ENCODE measurements at places on chromosomes 3 and 15.
A peak's percentile ranks its signal among the peaks of the same experiment; 100 is the strongest.

- no peak for DNase-seq
Observed at GRCh38 chr3:87233805-87234204, 6.7 kb downstream of the CHMP2B start.

GRCh38 chr3:35440826-35441225, 198.5 kb upstream of the ARPP21 start:
- no peak for DNase-seq

DNA sequence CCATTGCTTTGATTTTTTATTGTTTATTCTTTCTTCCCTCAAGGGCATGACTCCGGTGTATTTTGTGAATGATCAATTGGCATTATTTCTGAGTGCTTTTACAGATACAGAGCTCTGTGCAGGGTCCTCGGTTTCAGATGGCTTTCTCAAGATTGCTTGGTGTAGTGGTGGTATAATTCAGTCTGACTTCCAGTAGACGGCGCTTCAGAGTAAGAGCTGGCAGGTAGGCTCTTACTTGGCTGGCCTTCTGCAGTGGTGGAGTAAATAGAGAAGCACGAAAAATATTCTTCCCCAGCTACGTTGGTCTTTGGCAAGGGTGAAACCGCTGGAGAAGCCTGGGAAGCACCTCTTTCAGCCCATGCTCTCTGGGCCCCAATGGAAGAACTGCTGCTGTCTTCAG, 723.0 kb upstream of the BCHE start:
- no peak for DNase-seq

- no peak for DNase-seq
Observed at GRCh38 chr3:155494332-155494731, 200.8 kb upstream of the STRIT1 start.

GRCh38 chr15:100107606-100108225, 234.1 kb downstream of the ADAMTS17 start:
- no peak for DNase-seq

DNA sequence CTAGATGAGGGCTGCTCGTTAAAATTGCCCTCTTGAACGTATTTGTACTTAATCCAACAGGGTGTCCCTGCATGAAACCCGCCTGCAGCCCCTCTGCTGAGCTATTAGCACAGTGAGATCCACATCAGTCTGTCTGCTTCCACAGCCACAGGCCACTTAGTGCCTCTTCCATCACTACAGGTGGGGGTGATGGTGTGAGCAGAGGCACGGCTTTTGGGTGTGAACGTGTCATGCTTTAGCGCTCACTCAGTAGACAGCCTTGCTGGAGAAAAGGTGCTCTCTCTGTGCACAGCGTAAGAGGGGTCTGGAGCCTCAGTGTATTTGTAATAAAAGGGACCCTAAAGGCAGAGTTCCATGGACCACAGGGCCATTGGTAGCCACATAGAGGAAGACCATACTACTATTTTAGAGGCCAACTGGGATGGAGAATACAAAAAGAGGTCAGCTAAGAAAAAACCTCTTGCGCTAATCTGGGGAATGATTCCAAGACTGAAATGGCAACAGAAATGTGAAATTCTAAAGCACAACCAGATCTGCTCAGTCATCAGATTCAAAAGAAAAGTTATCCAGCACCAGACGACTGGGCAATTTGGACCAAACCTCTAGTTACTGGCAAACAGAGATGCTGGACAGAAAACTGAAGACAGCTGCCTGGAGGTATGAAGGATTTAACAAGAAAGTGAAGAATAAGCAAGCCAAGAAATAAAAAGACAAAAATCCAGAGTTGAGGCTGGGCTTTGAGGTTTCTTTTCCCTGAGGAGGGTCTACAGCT, 120.2 kb downstream of the ATP10A start:
- no peak for DNase-seq

DNA sequence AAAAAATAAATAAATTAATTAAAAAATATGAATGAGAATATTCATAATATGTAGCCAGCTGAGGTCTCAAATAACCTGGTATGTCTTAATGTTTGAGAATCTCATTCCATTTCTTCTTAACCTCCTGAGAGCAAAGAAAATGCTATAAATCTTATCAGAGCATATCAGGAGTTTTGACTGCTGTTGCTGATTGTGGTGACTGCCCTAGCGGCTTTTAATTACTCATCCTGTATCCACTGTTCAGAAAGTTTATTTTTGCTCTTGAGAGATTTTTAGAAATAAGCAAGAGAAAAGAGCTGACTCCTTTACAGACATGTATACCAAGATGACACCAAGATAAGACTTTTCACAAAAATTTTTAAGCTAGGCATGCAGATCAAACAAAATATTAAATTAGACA, 454.8 kb upstream of the CBLB start:
- DNase-seq: no peak

- no peak for DNase-seq
Observed at GRCh38 chr3:100440895-100441294, 39.6 kb downstream of the LNP1 start.

DNA sequence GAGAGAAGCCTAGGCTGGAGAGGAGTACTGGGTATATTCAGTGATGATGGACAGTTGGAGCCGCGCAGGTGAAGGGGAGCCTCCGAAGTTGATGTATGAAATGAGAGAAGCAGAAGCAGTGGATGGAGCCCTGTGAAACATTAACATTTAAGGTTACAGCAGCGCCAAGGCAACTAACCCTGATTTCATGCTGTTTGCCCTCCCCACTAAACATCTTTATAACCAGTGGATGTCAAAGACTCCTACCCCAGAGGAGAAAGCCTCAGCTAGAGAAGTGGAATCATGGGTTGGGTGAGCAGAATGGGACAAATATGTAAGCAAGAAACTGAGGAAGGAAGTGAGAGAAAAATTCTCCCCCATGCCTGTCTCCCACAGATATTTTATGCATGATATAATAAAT, 92.0 kb upstream of the NMNAT3 start:
- no peak for DNase-seq

- DNase-seq: no peak
Observed at GRCh38 chr15:81889485-81889881, 156.3 kb downstream of the MEX3B start.

GRCh38 chr3:13358643-13359042, 61.5 kb downstream of the NUP210 start:
- DNase-seq: no peak

DNA sequence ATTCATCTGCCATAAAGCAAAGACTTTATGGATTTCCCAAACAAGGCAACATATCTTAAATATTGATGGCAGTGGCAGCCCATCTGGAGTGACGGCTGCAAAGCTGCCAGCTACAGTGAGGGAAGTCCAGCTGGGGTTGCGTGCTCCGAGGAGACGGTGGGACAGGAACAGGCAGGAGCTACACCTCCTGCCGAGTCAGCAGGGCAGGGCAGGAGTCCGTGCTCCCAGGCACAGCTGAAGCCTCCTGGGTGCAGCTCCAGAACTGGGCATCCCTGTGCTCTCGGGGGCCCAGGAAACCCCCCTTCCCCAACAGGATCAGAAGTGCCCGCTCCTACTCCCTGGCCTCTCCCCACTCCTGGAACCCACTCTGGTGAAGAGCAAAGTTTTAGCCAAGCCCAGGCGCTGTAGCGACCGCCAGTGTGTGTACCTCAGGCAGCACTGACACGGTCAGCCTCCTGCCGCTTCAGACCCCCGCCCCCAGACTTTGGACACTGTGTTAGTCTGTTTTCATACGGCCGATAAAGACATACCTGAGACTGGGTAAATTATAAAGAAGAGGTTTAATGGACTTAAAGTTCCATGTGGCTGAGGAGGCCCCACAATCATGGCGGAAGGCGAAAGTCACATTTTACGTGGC, 556.4 kb upstream of the CCDC54 start:
- DNase-seq: no peak

- DNase-seq: no peak
Observed at GRCh38 chr3:101976473-101976872, 127.2 kb downstream of the NFKBIZ start.

DNA sequence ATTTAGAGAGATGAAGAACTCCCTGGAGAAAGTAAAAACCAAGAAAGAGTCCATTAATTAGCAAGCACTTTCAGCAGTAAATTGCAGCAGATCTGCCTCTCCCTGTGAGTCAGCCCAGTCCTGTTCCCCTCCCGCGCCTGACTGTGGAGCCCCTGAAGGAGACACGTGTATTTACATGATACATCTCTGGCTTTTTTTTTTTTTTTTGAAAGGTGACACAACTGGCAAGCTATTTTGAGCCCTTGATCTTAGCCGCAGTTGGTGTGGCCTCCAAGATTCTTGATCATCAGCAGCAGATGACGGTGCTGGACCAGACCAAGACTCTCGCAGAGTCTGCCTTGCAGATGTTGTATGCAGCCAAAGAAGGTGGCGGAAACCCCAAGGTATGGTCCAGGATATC, 271.8 kb upstream of the TPM1 start:
- no peak for DNase-seq

DNA sequence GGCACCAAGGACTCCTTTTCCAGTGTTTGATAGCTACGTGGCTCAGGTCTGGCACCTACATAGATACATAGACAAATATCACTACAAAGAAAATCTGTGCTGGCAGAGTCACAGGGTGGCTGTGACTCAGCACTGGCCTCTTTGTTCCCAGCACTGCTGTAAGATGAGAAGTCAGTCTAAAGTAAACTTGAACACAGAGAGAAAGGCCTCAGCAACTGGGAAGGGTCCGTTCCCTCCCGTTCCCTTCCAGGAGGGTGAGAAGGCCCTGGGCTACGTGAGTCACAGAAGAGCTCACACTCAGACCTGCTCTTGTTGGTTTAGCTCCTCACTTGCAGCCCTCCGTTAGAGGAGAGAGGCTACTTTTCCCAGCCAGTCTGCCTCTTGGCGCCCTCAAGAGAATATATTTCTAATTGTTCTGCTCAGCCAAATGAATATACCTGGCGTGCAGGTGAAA, 23.1 kb downstream of the ANXA2 start:
- peak; percentile 77 for DNase-seq

GRCh38 chr3:172808969-172809546, 58.5 kb downstream of the ECT2 start:
- DNase-seq: no peak

GRCh38 chr3:103730744-103731143, 1295.9 kb downstream of the ZPLD1 start:
- no peak for DNase-seq

- no peak for DNase-seq
Observed at GRCh38 chr15:78110096-78110495, 17.7 kb downstream of the SH2D7 start.

DNA sequence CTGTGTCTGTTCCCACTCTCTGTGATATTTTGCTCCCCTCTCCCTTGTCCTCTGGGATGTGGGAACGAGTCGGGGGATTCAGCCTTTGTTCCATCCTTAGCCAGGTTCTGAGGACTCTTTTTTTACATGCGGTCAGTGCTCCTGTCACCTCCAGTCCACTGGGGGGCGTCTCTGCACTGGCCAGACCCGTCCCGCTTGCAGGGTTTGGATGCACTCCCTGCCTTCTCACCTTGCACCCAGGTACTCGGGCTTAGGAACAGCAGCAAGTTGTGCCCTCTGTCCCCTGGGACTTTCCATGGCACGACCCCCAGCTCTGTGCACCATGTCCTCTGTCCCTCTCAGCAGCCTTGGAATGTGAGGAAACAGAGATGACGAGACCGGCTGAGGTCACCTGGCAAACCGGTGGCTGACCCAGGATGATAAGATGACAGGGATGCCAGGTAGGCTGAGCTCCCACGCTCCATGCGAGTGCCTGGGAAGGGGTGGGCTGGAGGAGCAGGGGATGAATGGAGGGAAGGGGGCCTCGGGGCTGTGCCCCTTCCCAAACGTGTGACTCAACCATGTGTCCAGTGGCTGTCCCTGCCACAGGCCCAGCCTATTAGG, 27.3 kb upstream of the FGD5 start:
- DNase-seq: peak; percentile 69

- DNase-seq: peak; percentile 24
Observed at GRCh38 chr3:142844339-142844977, 44.4 kb downstream of the PCOLCE2 start.

- no peak for DNase-seq
Observed at GRCh38 chr3:170244576-170244975, 22.4 kb downstream of the PRKCI start.
